ENCODE measurements at places on chromosomes 6 and 20.

DNA sequence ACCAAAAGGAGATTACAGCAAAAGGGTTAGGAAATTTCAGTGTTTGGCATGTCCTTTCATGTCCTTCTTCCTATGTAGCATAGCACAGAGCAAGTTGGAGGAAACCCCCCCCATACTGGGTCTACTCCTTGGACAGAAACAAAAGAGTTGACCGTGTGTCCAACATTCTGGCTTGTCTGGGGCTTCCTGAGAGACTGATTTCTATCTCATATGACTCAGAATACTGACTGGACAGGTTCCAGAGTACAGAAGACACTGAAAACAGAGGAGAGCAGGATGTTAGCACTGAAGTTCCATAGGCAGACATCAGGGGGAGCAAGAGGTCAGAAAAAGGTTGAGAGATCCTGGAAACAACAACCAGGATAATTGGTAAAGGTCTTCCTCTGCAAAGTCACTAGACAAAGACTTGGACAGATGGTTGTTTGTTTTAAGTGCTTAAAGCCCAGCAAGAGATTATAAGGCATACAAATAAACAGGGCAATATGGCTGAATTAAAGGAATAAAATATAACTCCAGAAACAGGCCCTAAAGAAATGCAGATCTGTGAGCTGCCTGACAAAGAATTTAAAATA, 48.4 kb downstream of the USP49 start:
- DNase-seq = peak; percentile 97

GRCh38 chr6:121040831-121041230, 293.4 kb downstream of the TBC1D32 start:
- no peak for DNase-seq

DNA sequence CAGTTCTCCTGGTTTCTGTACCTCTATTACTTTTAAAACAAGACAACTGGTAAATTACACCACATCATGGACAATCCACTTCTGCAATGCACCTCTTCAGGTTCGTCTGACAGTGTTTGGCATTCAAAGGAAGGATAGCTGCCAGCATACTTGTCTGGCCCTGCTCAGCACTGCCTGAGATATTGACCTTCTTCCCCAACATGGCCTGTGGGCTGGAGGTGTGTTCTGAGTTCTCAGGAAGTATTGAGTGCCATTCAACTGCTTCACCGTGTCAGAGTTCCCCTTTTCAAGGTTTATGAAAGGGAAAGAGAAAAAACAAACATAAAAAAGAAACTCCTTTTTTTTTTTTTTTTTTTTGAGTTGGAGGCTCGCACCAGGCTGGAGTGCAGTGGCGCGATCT, 267.9 kb upstream of the SASH1 start:
- DNase-seq = no peak

GRCh38 chr6:132713352-132714134, at the start of gene VNN1:
TSS of gene VNN1 (minus strand) at chr6:132714055. CDS start at chr6:132714035, 20 bp downstream.
- peak; percentile 6 for DNase-seq

- DNase-seq = no peak
These were observed 43.1 kb downstream of the UST start for GRCh38 chr6:148789948-148790347.
